ENCODE measurements at places on chromosomes 16 and 17. TPM values are rescaled to one million over a fixed set of nuclear protein-coding genes. Genes with fewer than 3 reads are reported as not detected.
A peak's percentile ranks its signal among the peaks of the same experiment; 100 is the strongest.

SLFN14 gene
- total RNA-seq: not detected

- peaks cover 5% of the 10 kb centered on the region for H3K4me1 ChIP-seq
- no peak overlapping the region for H3K27ac ChIP-seq
- H3K27me3 ChIP-seq: peaks cover 5% of the 10 kb centered on the region
- H3K36me3 ChIP-seq: peaks cover 6% of the 10 kb centered on the region
- DNase-seq: no peak
Measured at GRCh38 chr16:363110-363765, 7.1 kb downstream of the MRPL28 start.

PLEKHH3 gene
- total RNA-seq: 0.97 TPM

- peaks cover 8% of the 10 kb centered on the region for H3K36me3 ChIP-seq
- H3K4me3 ChIP-seq: no peak overlapping the region
- no peaks in the 10 kb centered on the region for H3K4me1 ChIP-seq
- H3K27me3 ChIP-seq: no peaks in the 10 kb centered on the region
- H3K27ac ChIP-seq: no peak overlapping the region
- DNase-seq: no peak
Measured at GRCh38 chr17:16466407-16466806, 25.6 kb downstream of the LRRC75A start.

DNA sequence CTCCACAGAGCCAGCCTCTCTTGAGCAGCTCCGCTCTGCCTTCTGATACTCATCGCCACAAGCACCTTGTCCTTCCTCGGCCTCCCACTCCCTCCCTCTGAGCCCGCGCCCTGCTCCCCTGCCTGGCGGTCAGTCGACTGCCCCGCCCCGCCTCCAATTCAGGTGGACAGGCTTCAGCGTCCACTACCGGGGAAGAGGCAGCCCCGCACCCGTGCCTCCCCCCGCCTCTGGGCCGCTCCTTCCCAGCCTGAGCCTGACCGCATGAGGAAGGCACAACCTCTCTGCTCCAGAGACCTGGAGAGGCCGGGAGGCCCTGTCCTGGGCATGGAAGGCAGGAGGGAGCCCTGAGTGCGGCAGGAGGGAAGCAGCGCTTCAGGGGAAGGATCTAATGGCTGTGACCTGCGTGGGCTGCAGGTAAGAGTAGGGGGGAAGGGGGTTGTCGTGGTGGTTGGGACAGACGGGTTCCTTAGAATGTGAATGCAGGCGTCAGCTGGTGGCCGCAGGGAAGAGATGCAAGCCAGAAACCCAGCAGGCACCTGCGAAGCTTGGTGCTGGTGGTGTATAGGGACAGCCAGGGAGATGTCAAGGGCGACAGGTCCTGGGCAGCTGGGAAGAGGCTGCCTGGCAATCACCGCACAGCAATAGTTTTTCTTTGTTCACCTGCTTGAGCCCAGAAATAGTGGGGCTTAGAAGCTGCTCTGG, 3.0 kb upstream of the SLC6A4 start:
- H3K36me3 ChIP-seq: no peaks in the 10 kb centered on the region
- H3K27me3 ChIP-seq: peaks cover 48% of the 10 kb centered on the region
- H3K27ac ChIP-seq: no peak overlapping the region
- no peak for DNase-seq
- H3K4me3 ChIP-seq: no peak overlapping the region

DNA sequence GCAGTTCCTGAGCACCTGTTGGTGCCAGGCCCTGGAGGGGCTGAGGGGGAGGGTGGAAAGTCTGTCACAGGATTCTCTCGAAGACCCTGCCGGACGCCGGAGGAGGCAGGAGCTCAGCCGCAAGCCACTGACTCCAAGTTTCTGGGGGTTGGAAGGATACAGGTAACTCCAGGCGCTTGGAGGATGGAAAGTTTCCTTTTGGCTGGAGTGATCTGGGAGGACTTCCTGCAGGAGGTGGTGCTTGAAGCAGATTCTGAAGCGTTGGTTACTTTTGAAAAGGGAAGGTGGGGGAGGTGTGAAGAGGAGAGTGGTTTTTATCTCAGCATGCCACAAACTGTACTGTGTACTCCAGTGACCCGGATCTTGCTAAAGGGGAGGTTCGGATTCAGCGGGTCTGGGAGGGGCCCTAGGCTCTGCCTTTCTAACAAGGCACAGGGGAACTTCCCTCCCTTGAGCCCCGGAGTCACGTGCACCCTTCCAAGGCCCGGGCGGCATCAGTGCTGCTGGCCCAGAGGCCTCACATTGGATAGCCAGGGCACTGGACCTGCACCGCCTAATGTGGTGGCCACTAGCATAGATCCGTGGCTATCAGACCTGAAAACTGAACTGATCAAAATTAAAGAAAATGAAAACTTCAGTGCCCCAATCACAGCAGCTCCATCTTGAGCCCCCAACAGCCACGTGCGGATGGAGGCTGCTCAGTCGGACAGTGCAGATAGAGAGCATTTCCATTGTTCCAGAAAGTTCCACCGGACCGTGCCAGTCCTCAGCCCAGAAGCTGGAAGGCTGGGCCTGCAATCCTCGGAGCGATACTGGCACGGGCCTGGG, 42.2 kb upstream of the GSE1 start:
- no peak overlapping the region for H3K4me3 ChIP-seq
- peak overlapping the region; percentile 76 for H3K27ac ChIP-seq
- peaks cover 47% of the 10 kb centered on the region for H3K4me1 ChIP-seq
- peaks cover 4% of the 10 kb centered on the region for H3K36me3 ChIP-seq

- H3K36me3 ChIP-seq: no peaks in the 10 kb centered on the region
- peaks cover 5% of the 10 kb centered on the region for H3K27me3 ChIP-seq
- peaks cover 13% of the 10 kb centered on the region for H3K4me1 ChIP-seq
- no peak for DNase-seq
Measured at GRCh38 chr17:43581613-43582012, 35.5 kb upstream of the ETV4 start.

LLGL2 gene
- 7.1 TPM for total RNA-seq

SLC25A11 gene
- 74.2 TPM for total RNA-seq

DNA sequence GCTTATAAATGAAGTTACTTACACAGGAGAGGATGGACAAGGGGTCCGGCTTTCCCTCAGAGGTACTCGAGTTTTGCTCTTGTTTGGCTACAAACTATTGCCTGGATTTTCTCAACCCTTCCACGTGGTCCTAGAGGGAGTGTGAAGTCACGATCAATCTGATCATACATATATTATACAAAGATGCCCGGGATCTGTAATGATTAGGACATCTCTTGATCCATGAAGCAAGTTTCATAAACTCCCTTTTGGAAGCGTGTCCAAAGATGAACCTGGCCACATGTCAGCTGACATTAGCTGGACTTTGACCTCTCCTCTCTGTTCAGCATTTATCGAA, 2.3 kb upstream of the CDH11 start:
- peaks cover 22% of the 10 kb centered on the region for H3K27me3 ChIP-seq
- no peak overlapping the region for H3K27ac ChIP-seq
- H3K4me3 ChIP-seq: no peak overlapping the region
- H3K4me1 ChIP-seq: no peaks in the 10 kb centered on the region
- no peak for DNase-seq
- no peaks in the 10 kb centered on the region for H3K36me3 ChIP-seq

GRCh38 chr17:45001310-45001709, 33.2 kb upstream of the C1QL1 start:
- no peak for DNase-seq
- H3K4me1 ChIP-seq: no peaks in the 10 kb centered on the region

KDM6B gene
- 46.2 TPM for total RNA-seq

USH1G gene
- total RNA-seq: not detected

GRCh38 chr17:17388657-17389496, 85.7 kb downstream of the NT5M start:
- peaks cover 13% of the 10 kb centered on the region for H3K4me1 ChIP-seq
- no peak for DNase-seq
- no peaks in the 10 kb centered on the region for H3K27me3 ChIP-seq
- H3K36me3 ChIP-seq: no peaks in the 10 kb centered on the region
- H3K27ac ChIP-seq: no peak overlapping the region

PFAS gene
- total RNA-seq: 141 TPM

- H3K4me1 ChIP-seq: no peaks in the 10 kb centered on the region
- peaks cover 28% of the 10 kb centered on the region for H3K27me3 ChIP-seq
- H3K4me3 ChIP-seq: no peak overlapping the region
- DNase-seq: no peak
Measured at GRCh38 chr17:45793999-45794540, 9.9 kb downstream of the CRHR1 start.

ACSM3 gene
- 17.6 TPM for total RNA-seq
